ENCODE measurements at places on chromosomes 6 and 20. TPM values are rescaled to one million over a fixed set of nuclear protein-coding genes. Genes with fewer than 3 reads are reported as not detected.

AKAP12 gene
- total RNA-seq: 3.4 TPM

SLC17A2 gene
- 27.6 TPM for total RNA-seq

KCNB1 gene
- 6.5 TPM for total RNA-seq

ADGB gene
- not detected for total RNA-seq

HAO1 gene
- 224 TPM for total RNA-seq

DNA sequence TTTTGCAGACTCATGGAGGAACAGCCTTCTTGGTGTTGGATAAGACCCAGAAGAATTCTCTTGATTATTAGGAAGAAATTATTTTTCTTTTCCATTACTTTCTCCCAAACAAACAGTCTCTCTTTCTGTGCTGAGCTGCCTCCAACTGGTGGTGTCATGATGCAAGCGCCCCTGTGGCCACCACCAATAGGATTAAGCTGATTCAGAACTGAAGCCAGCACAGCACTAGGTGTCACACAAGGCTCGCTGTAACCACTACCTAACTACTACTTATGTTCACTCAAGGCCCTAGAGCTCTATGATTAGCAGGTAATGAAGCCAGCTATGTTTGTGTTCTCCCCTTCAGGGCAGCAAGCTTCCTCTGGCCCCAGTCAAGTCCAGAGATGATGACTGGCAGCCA is 123.4 kb downstream of the HTR1B start:
- no peak for DNase-seq

DNA sequence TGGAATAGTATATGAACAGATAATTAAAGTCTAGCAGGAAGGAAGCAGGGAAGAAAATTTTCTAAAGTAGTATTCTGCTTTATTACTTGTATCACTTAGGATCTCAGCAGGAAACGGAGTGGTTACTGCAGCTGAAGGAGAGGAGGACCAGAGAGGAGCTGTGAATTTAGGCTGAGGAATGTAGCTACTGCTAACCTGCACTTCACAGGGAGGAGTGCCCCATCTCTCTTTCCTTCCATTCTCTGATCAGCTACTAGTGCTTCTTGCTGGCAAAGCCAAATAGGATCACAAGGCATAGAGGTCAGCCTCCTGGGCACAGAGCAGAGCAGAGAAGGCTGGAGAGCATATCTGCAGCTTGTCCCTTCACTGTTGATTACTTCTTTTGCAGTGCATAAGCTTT is 205.3 kb upstream of the ASCC3 start:
- no peak for DNase-seq

- no peak for DNase-seq
Measured at GRCh38 chr20:47274401-47275108, 81.9 kb downstream of the ZMYND8 start.

DNA sequence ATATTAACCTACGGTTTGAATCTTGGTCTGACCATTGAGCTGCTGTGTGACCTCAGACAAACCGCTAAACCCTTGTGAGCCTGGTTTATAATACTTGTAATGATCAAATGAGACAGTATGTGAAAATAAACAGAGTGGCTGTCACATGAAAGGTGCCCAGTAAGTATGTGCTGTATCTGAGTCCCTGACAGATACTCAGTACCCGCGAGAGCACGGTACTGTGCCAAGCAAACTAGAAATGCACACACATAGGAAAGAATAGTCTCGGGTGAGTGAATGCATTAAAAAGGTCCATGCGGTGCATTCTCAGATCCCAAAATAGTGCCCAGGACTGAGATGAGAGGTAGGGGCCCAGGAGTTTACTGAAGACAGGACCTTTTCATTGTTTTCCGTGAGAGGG is 93.3 kb downstream of the PPP1R14C start:
- no peak for DNase-seq

All from left lobe of liver (tissue), 2 donors.